ENCODE measurements at places on chromosomes 7 and 10. TPM values are rescaled to one million over a fixed set of nuclear protein-coding genes. Genes with fewer than 3 reads are reported as not detected.

The CYP26C1 gene
- 0.17 TPM for total RNA-seq

- no peak for DNase-seq
These were observed 86.6 kb upstream of the ZNF92 start for GRCh38 chr7:65287023-65287422.

The GPNMB gene
- total RNA-seq, result 33.5 TPM

- DNase-seq, result no peak
These were observed 282.1 kb downstream of the ARHGAP12 start for GRCh38 chr10:31646519-31646918.

The NKX1-2 gene
- total RNA-seq, result not detected

DNA sequence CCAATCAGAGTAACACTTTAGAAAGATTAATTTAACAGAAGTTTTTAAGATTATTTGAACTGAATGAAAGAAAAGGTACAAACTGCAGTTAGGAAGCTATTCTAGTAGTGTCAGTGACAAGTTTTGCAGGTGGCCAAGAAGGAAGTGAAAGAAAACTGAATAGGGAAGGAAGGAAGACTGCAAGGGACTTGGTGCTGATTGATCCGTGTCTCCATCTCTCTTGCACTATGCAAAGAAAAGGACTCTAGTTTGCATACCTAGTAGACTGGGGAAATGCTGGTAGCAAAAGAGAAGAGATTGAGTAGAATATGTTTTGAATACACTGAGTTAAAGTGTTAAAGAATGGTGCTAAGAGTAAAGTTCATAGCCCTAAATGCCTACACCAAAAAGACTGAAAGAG, 33.0 kb downstream of the OR6V1 start:
- DNase-seq, result no peak

DNA sequence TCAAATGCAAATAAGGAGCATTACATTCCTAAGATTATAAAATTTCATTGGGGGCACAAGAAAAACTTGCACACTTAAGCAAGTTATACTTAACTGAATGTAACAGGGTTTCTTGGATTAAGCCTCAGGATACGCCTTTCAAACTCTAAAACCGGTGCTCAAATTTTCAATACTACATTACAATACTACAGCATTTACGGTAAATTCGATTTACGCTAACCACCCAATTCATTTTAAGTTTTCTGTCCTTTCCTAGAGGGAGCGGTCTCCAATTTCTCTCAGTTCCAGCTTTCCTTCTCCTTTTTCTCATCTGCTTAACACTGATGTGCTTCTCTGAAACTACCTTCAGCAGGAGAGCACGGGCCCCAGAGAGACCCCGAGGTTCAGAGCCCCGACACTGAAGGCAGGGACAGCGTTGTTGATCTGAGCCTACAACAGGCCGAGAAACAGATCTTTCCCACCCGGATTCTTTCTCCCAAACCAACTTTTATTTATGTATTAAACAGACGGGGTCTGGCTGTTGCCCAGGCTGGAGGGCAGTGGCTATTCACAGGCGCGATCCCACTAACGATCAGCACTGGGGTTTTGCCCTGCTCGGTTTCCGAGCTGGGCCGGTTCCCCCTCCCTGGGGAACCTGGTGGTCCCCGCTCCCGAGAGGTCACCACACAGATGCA, 798 bp downstream of the ZNF425 start:
- no peak for DNase-seq

DNA sequence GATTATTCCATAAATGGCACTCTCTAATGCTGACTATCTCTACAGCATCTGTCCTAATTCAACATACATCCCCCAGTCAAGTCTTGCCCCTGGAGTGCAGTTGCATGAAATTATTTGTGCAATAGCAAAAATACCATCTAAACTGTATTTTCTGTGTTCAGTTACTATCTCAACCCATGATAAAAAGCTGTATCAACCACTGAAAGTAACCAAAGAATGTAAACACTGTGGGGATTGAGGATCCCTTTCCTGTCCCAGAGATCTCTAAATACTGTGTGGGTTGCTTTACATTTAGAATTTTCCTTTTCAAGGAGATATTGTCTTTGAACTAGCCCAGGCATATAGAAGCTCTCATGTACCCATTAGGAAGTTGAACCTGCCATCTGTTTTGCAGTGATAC, 23.9 kb upstream of the DGKI start:
- DNase-seq, result no peak

- DNase-seq, result no peak
These were observed 3.4 kb downstream of the BAG3 start for GRCh38 chr10:119654540-119654939.

- DNase-seq, result peak; percentile 63
These were observed at the start of gene ITGB1 for GRCh38 chr10:32958085-32959005. ITGB1 (minus strand) TSS chr10:32958230; CDS start chr10:32935558, 22,672 bp downstream.

DNA sequence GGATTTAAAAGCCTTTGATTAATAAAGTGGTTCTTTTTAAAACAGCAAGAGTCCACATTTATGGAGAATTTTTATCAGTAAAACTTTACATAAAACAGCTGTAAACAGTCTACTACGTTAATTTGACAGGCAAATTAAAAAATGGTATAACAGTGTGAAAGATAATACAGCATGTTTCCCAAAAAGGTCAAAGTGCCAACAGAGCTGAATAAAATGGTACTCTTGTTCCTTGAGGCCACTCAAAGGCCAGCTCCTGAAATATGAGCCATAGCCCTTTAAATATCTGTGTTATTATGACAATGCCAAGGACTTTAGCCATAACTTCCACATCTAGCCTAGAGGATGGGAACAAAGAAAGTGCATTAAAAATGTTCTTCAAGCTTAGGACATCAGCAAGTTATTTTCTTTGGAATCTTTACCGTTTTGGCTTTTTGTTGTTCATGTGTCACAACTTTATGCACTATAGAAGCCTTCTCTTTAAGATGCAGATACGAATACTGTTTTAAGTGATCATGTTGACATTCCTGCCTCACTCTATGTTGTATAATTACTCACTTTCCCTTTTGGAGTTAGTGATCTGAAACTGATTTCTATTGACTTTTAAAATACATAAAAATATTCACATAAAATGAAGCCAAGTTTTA, 165.6 kb downstream of the RNLS start:
- no peak for DNase-seq

GRCh38 chr7:158576050-158576762, 11.4 kb downstream of the PTPRN2 start:
- DNase-seq, result no peak

- DNase-seq, result no peak
These were observed 33.8 kb downstream of the MKI67 start for GRCh38 chr10:128092454-128092853.

The DEPP1 gene
- total RNA-seq, result 19.8 TPM

- no peak for DNase-seq
These were observed 31.7 kb downstream of the AP5Z1 start for GRCh38 chr7:4806983-4807597.

DNA sequence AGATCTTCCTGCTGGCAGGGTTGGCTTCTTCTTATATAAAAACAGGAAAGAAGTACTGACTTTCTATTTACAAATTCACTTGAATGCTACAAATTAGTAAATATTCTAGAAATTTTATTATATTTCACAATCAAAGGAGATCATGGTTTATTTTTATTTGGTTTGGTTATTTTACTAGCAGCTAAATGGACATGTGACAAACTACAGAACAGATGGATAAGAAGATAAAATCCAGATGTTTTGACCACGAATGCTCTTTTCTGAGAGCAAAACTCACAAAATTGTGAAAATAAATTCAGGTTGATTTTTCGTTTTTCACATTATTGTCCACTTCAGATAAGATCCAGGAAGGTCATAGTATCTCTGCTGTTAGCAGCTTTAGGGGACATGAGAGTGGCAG, 55.4 kb downstream of the CACNA2D1 start:
- DNase-seq, result no peak

DNA sequence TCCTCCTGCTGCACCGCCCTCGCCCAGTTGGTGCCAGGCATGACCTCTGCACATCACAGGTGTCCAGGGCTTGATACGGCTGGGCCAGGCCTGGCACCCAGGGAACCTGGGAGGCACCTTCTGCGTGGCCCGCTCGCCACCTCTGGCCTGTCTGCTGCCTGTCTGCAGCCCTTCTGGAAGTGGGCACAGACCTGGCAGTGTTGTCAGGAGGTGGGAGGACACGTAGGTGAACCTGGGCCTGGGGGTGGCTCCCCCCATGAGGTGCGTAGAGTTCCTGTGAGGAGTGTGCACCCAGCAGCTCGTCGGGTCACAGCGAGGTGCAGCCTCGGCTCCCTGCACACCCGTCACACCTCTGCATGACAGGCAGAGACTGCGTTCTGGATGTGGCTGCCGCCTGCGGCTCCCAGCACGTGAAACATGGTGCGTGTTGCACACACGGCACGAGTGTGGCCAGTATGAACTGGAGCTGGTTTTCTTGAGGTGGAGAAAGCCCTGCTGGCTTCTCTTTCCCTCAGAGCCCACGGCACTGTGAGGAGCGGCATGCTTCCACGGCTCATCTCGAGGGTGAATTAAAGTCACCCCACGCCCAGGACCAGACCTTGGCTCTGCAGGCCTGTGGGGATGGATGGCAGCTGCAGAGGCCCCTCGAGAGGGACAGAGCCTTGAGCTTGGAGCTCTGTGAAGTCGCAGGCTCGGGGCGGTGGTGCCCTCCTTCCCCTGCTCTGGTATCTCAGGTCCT, 24.8 kb downstream of the INPP5A start:
- DNase-seq, result no peak

The CACNB2 gene
- 0.21 TPM for total RNA-seq

The SEC61G gene
- total RNA-seq, result 563 TPM

DNA sequence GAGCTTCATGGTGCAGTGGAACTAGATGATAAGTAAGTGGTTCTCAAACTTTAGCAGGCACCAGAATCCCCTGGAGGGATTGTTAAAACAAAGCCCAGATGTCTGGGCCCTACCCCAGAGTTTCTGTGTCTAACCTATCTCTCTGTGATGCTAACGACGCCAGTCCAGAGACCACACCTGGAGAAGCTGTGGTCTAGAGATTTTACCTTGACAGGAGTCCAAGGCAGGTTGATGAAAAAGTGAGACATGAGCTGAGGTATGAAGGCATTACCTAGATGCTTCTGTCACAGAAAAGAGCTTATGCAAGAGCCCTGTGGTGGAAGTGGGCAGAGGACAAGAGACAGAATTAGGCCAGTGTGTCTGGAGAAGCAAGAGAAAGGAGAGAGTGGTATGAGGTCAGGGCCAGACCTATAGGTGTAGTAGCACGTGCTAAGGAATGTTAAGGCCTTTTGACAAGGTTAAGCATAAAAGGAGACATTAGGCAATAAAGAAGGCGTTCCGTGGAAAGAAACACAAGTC, 184.3 kb upstream of the TCF7L2 start:
- no peak for DNase-seq

- peak; percentile 29 for DNase-seq
These were observed 126.1 kb upstream of the TMEM196 start for GRCh38 chr7:19899529-19899928.

DNA sequence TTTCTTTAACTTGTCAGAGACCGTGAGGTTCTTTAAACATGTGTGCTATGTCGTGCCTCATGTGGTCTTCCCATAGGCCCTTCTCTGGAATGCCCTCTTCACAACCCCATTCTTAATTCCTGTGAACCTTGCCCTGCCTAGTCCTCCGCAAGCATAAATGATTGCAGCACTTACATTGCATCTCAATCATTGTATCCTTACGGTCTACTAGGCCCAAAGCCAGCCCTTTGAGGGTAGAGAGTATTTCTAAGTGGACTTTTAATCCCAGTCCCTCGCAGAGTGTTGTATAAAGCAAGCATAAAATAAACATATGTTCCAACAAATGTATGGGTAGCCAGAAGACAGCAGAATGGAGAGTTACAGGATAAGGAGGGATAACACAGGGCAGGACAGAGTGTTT, 92.1 kb upstream of the FAM133B start:
- no peak for DNase-seq

DNA sequence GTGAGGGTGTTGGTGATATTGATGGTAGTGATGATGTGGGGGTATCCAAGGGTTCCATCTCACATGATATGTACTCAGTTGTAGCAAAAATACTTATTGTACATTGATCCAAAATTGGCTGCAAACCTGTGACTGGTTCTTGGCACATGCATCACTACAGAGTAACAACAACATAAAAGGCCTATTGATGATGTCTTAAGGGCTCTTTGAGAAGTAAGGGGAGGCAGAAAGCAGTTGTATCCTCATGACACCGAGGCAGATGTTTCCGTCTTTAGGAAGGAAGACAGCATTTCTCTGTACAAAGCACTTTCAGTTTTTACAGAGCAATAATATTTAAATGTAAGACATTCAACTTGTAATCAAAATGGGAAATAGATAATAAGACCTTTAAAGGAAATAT, 34.5 kb downstream of the NRG3 start:
- no peak for DNase-seq

GRCh38 chr10:104591441-104591840, 49.6 kb upstream of the SORCS3 start:
- no peak for DNase-seq

DNA sequence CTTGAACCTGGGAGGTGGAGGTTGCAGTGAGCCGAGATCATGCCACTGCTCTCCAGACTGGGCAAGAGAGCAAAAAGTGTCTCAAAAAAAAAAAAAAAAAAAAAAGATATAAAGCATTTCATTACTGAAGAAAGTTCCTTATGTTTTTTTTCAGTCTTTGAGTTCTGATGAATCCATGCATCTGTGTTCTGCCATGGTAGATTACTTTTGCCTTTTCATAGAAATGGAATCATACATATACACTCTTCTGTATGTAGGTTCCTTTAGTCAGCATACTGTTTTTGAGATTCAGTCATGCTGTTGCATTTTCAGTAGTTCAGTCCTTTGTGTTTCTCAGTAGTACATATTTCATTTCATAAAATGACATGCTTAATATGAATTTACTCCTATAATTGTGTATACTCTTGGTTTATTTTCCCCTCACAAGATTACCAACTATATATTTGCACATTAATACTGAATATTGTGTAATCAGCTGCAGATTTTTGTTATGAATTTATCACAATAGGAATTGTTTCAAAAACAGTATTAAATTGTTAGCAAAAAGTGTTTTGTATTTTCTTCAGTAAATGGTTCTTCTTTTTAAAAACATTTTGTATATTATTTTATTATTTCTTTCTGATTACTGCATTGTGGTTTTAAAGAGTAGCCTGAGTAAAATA, 2.8 kb upstream of the ZNF777 start:
- no peak for DNase-seq

The DNAJC1 gene
- 103 TPM for total RNA-seq

GRCh38 chr7:96637522-96637921, 72.1 kb downstream of the SEM1 start:
- DNase-seq, result no peak

- DNase-seq, result no peak
These were observed 670.2 kb upstream of the SORCS1 start for GRCh38 chr10:107834706-107835105.

GRCh38 chr7:144761493-144761892, 74.4 kb downstream of the TPK1 start:
- no peak for DNase-seq

The PTEN gene
- total RNA-seq, result 39.3 TPM

The CFAP43 gene
- 0.75 TPM for total RNA-seq

Measured in kidney epithelial cell (primary cell).